ENCODE measurements at places on chromosomes 12 and 14.

DNA sequence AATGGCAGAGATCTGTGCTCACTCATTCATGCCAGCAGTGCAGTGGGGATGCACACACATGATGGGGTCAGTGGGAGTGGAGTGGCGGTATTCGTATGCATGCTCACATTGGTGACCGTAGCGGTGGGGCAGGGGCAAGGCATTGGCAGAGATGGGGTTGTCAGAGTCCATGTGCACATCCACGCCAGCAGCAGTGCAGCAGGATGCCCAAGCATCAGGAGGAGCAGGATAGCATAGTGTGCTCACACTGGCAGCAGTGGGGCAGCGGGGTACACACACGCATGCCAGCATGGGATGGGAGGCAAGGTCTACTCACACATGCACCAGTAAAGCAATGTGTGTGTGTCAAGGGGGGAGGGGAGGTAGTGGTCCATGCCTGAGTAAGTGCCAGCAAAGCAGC is 89.4 kb upstream of the GARIN6 start:
- no peak for DNase-seq

- DNase-seq: peak; percentile 37
Measured at GRCh38 chr12:638953-639557, 24.2 kb downstream of the NINJ2 start.

GRCh38 chr12:104578453-104578852 is 121.7 kb downstream of the CHST11 start:
- DNase-seq: no peak

DNA sequence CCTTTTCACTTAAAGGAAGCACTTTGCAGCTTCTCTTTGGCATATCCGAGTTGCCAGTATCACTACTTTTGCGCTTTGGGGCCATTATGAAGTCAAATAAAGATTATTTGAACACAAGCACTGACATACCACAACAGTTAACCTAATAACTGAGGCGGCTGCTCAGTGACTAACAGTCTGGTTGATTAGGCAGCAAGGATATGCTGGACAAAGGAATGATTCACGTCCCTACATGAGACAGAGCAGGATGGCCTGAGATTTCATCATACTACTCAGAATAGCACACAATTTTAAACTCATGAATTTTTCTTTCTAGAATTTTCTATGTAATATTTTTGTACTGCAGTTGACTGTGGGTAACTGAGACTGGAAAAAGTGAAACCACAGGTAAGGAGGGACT is 56.9 kb upstream of the E2F7 start:
- DNase-seq: no peak

GRCh38 chr14:53519137-53519536 is 366.0 kb upstream of the DDHD1 start:
- DNase-seq: no peak

GRCh38 chr12:49779581-49779980 is 38.2 kb downstream of the TMBIM6 start:
- no peak for DNase-seq

DNA sequence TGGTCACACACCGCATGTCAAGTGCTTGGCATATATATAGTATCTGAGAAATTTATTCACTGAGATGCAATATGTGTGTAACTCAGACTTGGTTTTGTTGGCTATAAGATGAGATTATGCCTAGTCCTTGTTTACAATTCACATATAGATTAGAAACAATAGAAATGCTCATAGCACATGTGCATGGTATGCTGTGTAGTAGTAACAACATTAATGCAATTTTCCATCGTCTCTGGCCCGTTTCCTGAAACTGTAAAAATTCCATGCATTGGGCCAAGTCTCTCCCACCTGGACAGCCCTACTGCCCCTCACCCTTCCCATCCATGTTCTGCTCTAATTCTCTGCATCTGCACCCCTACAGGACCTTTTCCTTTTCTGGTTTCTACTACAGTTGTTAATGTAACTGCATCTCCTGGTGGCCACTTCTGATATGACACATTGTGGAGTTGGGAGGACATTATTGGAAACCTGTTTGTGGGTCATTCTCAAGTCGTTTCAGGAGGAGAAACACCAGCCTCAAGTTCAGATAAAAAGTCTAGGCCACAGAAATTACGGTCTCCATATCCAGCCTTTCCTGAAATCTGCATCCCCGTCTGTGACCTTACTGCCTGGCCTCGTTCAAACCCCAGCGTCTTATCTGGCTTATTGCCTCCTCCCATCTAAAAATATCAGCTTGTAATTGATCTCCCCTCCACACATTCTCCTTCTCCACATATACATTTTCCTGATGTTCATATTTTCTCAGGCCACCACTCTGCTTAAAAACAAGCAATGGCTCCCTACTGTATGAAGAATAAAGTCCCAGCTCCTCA is 37.5 kb downstream of the EMP1 start:
- DNase-seq: no peak

DNA sequence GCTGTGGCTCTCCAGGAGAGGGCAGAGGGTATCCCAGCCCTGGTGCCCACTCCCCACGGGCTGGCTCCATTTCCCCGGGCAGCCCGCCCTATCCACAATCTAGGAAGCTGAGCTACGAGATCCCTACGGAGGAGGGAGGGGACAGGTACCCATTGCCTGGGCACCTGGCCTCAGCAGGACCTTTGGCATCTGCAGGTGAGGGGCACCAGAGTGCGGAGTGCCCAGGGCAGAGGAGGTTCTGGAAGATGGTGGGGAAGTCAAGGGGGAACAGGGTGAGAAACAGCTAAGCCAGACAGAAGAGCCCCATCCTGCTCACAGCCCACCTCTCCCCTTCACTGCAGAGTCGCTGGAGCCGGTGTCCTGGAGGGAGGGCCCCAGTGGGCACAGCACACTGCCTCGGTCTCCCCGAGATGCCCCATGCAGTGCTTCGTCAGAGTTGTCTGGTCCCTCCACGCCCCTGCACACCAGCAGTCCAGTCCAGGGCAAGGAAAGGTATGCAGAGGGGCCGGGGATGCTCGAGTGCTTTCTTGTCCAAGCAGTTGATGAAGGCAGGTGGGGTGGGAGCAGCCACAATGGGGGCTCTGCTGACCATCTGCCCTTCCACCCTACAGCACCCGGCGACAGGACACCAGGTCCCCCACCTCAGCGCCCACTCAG is 10.3 kb downstream of the TNS2 start:
- no peak for DNase-seq

DNA sequence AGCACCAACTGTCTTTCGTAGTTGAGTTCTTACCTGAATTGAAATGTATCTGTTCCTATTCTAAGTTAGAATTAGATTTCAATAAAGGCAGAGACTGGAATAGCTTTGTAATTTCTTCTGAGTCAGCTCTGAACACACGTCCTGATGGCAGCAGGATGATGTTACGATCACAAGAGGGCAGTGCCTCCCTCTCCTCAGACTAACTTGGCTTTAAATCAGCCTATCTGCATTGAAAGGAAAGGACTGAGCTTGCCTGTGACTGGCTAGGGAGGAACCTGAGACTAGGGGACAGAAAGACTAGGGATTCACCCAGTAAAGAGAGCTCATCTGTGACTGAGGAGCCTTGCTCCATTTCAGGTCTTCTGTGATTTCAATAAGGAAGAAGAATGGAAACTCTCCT is 323.7 kb upstream of the OR4E1 start:
- no peak for DNase-seq

DNA sequence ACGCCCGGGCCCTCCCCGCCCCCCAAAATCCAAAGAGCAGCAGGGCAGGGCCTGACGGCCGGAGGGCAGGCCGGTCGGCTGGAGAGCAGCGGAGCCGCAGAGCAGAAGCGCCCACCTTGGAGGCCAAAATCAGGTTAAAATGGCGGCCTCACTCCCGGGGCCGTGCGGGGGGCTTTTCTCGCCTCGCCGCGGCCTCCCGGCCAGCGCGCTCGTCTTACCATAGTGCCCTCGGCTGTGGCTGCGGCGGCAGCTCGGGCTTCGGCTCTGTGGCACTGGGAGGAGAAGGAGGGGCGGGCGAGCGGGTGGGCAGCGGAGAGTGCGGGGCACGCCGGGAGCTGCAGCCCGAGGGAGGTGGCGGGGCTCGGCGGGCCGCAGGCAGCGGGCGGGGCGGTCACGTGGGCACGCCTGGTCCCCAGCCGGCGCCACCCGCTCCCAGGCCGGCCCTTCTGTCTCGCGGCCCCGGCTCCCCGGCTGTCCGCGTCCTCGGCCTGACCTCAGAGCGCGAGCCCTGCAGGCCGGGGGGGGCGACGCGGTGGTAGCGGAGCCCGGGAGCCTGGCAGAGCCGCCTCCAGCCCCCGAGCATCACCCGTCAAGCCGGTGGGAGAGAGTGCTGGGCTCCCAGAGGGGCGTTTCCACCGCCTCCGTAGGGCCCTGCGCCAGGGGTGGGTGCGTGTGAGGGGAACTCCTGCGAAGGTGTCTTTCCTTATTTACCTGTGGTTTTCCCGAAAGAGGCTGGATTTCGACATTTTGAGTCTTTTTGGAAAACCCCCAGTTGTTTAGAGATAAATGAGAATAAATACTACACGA is at the start of gene CFL2:
Gene CFL2 (minus strand): TSS at position 274 of the 807 bp plus-strand sequence. CDS start 53 bp downstream, at position 221.
- peak; percentile 27 for DNase-seq

DNA sequence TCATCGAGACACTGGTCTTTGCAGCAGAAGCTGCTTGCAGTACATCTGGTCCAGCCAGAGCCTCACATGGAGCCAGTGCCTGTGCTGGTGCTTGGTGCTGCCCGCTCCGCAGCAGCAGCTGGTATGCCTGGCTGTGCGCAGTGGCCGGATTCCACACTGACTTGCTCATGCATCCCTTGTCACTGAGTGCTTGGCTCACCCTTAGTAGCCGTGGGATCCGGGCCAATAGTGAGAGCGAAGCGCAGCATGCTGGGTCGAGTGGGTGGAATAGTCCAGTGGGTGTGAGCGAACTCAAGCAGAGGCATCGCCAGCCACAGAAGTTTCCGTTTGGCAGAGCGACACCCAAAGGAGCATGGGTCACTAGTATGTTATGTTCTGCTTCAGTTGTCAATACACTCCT is 10.1 kb upstream of the FBXO33 start:
- no peak for DNase-seq

DNA sequence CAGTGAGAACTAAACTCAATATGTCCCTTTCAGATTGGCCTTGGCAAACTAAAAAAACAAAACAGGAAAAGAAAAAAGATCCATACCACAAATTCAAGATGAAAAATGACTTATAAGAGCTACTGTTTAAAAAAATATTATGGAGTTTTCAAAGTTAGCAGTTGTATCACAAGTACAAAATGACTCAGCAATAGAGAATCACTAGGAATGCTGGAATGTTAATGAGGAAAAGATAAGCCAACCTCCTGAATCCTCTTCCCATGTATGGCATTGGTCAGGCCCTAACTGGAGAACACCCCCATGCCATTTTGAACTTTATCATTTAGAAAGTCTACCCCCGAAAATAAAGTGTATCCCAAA is 62.2 kb downstream of the PPP1R36 start:
- no peak for DNase-seq

All from GF-D8 (cell line).